ENCODE measurements at places on chromosomes 1 and 21.

DNA sequence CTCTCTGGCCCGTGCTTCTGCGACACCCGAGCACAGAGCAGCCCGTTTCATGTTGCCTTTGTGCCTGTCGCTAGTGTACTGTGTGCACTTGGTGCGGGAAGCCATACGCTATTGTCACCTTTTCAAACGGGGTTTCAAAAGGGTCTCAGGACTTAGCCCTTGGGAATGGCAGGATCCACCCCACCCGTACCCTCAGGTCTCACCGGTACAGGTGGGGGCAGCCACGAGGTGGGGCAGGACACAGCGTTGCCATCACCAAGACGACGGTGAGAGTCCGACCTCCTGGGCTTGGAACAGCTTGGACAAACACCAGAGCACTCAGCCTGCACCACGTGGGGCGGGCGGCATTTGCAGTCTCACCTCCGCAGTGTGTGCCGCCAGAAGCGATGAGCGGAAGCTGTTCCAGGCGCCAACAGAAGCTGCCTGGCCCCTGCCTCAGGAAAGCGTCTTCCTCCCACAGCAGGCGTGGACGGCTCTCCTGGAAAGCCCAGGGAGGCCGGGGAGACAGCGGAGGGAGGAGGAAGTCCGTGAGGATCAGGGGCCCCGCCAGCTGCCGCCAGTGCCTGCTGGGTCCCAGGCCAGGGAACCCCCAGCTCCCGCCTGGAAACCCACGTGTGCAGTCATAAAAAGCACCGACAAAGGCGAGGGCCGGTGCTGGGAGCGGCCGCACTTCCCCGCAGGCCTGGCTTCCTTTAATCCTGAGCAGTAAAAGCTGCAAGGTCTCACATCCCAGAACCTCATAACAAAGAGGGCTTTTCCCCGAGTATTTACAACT lies 131.3 kb upstream of the ARHGEF16 start:
- no peak for DNase-seq

GRCh38 chr1:24152631-24153494 lies 9.9 kb upstream of the IL22RA1 start:
- no peak for DNase-seq

- DNase-seq, result no peak
These were observed 452.4 kb downstream of the PTPRU start for GRCh38 chr1:29688471-29689365.

DNA sequence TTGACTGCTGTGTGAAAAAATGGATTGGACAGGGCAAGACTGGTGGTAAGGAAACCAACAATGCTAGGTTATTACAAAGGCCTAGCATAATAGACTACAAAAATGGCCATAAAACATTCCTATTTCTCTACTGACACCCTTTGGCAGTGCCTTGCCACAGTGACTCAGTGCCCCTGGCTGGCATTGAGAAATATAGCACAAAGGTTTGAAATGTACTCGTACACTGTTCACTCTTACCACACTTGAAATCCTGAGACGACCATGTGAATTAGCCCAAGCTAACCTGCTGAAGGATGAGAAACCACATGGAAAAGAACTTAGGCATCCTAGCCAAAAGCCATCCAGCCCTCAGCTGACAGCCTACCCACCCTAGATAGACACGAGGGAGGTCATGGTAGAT lies 149.8 kb upstream of the PALMD start:
- no peak for DNase-seq

DNA sequence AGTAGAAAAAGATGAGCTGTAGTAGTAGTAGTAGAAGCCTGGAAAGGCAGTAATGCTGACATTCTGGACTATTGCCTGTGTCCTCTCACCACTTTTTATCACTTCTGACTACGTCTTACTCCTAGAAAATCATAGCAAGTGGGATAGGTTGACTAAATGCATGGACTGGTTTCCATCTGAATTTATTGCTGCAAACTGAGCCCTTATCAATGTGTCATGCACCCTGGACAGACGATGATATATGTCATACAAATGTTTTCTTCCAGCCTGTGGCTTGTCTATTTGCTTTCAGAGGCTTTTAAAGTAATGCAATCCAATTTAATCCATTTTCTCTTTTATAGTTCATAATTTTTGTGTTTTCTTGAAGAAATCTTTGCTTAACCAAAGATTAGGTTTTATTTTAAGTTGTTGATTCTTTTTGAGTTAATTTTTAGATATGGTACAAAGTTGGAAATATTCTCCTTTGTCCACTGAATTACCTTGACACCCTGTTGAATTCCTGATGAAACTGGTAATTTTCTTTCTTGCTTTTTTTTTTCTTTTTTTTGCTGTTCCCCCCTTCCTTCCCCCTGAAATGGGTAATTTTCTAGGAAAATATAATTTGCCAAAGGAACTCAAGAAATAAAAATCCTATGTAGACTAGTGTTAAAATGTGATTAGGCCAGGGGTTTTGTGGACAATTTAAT lies 47.1 kb downstream of the PHACTR4 start:
- no peak for DNase-seq

DNA sequence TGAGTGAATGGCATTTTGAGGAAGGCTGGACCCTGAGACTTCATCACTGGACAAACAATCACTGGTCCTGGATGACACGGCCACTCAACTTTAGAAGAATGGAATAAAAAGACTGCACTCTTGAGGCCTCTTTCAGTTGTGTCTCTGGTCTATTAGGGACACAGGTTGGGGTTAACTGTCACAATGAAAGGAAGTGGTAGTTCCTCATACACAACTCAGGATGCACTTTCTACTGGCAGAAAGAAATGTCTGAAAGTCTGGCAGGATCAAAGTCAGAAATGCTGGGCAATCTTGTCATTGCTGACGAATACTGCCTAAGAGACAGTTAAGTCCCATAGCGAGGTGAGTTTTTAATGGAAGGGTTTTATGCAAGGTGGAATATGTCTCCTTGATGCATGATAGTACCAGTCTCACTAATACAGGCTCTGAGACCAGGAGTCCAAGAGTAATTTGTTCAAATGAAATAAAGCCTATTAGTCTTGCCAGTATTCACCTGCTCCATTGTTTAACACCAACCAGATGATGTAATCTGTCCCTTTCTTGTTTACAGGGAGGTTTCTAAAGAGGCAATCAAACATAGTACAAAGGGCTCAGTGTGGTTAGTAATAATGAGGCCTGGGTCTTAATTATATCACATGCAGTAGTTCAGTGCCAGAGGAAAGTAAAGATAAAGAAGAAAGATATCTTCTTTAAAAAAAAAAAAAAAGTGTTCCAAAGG lies 11.2 kb upstream of the RRP15 start:
- DNase-seq, result no peak

- DNase-seq, result peak; percentile 63
These were observed 1.5 kb downstream of the TNFRSF25 start for GRCh38 chr1:6464514-6464836.

- no peak for DNase-seq
These were observed 48.0 kb downstream of the LYST start for GRCh38 chr1:235818632-235819136.

DNA sequence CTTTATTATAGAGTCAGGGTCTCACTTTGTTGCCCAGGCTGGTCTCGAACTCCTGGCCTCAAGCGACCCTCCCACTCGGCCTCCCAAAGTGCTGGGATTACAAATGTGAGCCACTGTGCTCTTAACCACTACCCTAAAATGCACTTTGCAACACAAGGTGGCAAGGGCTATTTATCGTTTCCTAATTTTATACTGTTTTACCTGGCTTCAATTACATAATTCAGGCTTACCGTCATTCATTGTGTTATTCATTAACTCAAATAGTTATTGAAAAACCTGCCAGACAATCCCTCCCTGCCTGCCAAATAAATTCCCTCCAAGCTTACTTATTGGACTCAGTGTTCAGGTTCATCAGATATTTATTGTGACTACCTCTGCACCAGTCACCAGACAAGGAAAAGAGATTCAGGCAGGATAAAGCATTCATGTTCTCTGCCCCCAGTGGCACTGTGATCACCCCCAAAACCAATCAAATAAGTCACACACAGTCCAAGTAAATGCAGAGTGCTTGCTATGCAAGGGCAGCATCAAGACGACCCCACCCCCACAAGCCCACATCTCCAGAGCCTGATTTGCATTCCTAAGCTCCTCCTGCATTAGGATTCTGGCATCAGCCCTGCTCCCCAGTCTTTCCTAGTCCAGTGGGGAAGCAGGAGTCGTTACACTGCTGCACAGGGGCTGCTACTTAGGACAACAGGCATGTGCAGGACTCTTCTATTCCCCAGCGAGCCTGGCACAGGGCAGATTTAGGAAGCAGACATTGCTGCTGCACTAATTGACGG lies 8.1 kb downstream of the PAQR7 start:
- no peak for DNase-seq

GRCh38 chr1:154595621-154596020 lies 12.4 kb downstream of the ADAR start:
- DNase-seq, result no peak

GRCh38 chr1:234897754-234898454 lies 230.7 kb downstream of the TOMM20 start:
- no peak for DNase-seq

DNA sequence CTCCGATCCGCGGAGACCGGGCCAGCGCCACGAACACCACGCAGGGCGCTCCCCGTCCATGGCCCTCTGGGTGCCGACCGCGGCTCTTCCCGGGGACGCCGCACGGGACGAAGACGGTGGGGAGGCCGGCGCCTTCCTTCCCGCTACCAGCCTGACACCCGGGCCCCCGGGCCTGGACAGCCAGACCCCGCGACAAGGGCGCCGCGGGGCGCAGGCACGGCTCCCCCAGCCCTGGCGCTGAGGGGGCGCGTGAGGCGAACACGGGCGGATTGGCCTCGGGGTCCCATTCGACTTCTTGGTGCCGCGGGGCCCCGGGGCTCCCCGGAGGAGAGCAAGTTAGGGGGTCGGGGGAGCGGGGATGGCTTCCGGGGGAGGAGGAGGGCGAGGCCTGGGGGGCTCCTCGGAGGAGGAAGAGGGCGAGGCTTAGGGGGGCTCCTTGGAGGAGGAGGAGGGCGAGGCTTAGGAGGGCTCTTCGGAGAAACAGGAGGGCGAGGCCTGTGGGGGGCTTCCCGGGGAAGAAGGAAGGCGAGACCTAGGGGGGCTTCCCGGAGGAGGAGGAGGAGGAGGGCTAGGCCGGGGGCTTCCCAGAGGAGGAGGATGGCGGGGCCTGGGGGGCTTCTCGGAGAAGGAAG lies 537 bp upstream of the KLHL17 start:
- no peak for DNase-seq

DNA sequence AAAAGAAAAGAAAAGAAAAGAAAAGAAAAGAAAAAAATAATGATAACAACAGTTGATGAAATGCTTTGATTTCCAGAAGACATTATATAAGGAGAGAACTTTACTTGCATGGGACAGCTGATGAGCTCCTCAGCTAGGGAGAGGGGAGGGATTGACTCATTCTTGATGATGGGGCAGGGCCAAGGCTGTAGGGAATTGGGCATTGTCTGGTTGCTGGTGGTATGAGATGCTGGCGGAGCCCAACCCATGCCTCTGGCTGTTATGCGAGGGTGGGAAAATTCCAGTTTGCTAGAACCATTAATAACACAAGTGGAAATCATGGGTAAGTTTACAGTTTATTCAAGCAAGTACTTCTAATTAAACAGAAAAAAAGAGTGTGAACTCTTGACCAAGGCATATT lies 36.0 kb upstream of the KIF26B start:
- no peak for DNase-seq

DNA sequence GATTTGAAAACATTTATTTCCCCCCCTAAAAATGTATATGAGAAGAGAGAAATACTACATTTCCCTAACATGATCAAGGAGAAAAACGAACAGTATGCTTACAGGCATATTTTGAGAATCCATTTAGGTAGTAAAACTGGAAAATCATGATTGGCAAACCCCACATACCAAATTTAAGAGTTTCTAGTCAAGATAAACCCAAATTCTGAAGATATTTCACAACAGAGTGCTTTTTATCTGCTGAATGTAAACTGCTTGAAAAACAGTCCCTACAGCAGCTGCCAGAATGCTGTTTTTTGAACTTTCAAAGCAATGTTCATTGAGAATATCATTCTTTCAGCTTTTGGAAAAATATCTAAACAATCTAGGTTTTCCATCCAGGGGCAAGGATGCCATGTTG lies 31.0 kb downstream of the ASH1L start:
- no peak for DNase-seq

GRCh38 chr1:229344139-229344538 lies 1.3 kb upstream of the CCSAP start:
- peak; percentile 57 for DNase-seq

DNA sequence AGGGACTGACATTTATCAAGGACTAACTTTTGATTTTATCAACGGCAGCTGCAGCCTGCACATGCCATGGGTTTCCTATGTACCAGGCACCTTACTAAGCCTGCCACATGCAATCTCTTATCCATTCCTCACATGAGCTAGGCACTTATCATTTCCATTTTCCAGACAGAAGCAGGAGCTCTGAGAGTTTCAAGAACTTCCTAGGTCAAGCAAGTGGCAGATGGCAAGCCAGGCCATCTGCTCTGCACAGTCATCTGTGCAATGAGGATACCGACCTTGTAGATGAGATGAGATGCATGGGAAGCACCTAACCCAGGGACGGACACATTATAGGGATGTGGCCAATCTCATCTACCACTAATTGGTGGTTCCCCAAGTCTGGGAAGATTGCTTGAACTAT lies 339.4 kb upstream of the USP24 start:
- DNase-seq, result no peak

- DNase-seq, result peak; percentile 30
These were observed 141.1 kb downstream of the TOMM20 start for GRCh38 chr1:234987415-234988154.

DNA sequence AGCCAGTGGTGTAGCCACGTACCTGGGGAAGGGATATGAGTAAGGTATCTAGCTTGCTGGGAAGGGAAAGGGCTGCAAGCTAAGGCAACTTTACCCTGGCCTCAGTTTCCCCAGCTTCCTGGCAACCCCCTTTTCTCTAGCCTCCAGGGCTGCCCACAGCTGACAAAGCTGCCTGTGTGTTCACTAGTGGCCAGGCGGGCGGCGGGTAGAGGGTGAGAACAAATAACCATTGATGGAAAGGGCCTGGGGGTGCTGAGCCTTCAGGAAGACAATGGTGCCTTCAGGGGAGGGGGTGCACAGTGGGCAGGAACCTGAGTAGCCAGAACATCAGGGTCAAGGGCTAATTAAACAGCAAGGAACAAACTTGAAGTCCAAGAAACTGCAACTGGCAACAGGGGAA lies 6.1 kb downstream of the CERS2 start:
- DNase-seq, result no peak

DNA sequence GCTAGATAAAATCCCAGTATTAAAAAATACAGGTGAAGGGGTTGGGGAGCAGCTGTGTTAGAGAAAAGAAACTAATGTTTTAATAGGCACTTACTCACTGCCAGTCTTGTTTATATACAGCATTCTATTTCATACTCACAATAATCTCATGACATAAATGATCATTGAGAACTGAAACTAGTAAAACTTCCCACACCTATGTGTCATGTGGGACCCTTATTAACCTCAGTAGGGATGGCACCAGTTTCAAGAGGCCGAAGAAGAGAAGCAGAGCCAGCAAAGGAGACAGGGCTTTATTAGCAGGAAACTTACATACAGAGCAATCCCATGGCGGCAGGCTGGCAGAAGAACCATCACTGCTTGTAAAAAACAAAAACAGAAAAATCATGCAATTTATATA lies 48.8 kb upstream of the KCNH1 start:
- DNase-seq, result no peak

DNA sequence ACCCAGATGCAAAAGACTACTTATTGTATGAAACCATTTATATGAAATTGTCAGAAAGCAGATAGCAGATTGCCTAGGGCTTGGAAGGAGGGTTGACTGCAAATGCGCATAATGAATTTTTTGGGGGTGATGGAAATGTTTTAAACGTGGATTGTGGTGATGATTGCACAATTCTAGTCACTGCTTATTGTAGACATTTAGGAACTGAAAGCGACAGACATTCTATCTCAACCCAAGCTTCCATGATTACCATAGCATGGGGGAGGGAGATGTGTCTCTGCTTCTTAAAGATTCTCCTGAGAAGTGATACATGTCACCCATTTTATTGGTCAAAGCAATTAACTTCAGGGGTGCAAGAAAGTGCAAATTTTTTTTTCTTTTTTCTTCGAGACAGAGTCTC lies 2.8 kb upstream of the MTF2 start:
- DNase-seq, result no peak

Measured in activated naive CD4-positive, alpha-beta T cell treated with Interleukin-2 at 50 U/mL for 16 hours (primary cell).